Amygdala (tissue), 56 donors: ENCODE measurements at places on chromosomes 11 and 22.

DNA sequence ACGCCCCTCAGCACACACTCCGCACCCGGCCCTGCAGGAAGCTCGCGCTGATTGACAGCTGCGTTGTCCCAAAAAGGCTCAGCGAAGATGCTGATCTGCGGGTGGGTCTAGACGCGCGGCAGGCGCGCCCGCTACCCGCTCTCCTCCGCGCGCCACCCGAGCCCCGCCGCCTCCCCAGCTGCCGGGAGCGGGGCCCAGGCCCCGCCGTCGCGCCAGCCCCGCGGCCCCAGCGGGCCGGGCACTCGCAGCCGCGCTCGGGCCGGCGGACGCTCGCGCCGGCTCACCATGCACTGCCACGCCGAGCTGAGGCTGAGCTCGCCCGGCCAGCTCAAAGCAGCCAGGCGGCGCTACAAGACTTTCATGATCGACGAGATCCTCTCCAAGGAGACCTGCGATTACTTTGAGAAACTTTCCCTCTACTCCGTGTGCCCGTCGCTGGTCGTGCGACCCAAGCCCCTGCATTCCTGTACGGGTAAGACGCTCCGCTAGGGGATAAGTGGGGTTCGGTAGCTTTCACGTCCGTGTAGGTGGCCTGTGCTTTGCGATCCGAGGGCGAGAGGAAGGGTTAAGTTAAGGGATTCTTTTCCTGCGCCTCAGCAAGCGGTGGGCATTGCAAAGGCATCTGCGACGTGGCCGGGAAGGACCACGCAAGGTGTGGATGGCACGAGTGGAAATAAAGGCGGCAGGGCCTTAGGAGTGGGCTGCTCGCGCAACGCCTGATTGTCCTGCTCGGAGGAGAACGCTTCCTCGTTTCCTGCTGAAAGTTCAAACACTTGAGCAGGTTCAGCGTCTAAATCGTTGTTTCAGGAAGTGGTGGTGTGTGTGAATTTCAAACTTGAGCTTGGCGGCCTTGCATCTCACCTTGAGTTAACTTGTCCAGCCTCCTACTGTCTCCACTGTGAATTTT, at the start of gene BARX2:
TSS of gene BARX2 (plus strand) at position 98 of the 907 bp plus-strand sequence. CDS start at position 286, 188 bp downstream.
- no peak for DNase-seq

- DNase-seq, result no peak
Observed at GRCh38 chr11:108213784-108214183, 8.7 kb downstream of the NPAT start.

- no peak for DNase-seq
Observed at GRCh38 chr11:44600839-44601383, 35.4 kb downstream of the CD82 start.

- no peak for DNase-seq
Observed at GRCh38 chr22:49042877-49043859, 784.5 kb downstream of the BRD1 start.

- DNase-seq, result no peak
Observed at GRCh38 chr22:30004101-30004500, 76.2 kb upstream of the HORMAD2 start.

GRCh38 chr11:3955299-3955665, 99.8 kb downstream of the STIM1 start:
- no peak for DNase-seq

GRCh38 chr11:96307776-96308140, 35.2 kb downstream of the MAML2 start:
- DNase-seq, result no peak

- no peak for DNase-seq
Observed at GRCh38 chr11:60563553-60564235, 48.5 kb downstream of the MS4A13 start.

GRCh38 chr11:73266646-73267020, 5.5 kb upstream of the P2RY6 start:
- DNase-seq, result no peak

DNA sequence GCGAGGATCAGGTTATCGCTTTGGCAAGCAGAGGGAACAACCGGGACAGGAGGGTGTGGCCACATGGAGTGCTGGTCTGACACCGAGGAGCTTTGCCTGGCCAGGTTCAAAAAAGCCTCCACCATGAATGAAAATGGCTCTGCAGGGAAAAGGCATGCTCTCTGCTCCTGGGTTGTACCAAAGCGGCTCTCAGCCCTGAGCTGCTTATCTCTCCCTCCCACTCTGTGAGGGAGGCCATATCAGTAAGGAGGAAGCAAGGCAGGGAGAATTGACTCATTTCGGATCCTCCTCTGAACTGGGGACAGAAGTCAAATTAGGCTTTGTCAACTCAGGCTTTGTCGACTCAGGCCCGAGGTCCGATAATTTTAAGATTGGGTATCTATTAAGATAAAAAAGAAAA, 82.9 kb upstream of the CRTAM start:
- DNase-seq, result no peak

- no peak for DNase-seq
Observed at GRCh38 chr11:68749229-68750123, 1.8 kb downstream of the TESMIN start.

DNA sequence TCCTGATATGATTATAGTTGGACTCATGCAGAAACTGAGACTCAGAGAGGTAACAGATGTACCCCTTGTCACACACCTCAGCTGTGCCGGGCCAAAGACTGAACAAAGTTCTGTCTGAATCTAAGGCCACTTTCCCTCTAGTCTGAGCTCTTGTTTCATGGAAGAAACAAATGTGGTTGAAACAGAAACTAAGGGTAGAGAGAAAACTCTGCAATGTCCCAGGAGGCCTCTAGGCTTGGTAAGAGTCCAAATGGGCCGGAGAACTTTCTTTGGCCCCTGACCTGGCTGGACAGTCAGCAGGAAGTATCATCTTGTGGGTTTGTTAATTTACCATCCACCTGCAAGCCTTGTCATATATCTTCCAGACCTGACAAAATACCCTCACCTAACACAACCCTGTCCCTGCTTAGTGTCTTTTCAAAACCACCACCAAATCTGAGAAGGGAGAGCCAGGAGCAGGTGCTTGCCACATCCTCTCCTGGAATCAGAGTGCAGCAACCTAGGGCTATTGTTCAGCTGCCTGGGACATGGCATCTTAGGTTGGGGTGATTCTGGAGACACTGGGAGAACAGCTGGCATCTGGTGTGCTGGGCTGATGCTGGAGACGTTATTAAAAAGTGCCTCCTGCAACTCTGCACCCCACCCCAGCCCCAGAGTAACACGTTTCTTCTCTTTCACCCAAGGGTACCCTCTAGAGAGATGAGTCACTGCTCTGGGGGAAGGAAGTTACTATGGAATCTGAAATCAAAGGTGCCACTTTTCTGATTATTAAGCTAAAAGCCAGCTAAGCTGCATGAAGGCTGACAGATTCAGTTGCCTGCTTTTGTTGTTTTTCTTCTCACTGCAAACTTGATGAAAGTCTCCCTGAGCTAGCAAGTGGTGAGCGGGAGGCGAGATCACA, 126.3 kb upstream of the TIMP3 start:
- DNase-seq, result no peak

DNA sequence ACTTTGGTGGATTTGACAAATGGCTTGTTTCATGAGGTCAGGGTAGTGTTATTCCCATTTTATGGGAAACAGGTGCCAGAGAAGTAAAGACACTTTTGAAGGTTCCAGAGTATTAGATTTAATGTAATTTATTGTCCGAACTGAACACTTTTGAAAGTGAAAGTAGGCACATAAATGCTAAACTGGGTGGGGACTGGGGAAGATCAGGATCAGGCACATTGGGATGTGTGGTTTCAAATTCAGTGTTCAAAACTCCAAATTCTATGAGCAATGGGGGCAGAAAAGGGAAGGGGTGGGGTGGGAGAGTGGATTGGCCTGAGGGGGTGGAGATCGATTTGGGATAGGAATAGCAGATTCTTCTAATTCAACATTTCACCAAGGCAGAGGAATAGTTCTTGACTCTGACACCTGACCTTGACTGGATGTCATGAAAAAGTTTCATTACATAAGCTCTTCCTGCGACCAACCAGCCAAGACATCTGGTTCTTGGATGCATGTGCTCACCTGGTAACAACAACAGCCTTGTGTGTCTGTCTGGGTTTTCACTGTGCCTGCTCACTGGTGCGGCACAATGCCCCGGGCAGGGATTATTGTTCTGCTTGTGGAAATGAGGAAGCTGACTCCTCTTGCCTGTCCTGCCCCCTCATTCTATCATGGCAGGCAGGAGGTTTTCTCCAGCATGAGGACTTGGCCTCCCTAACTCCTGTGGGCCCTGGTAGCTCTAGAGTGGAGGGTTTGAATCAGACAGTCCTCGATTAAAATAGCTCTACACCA, 10.8 kb downstream of the PPFIBP2 start:
- no peak for DNase-seq

DNA sequence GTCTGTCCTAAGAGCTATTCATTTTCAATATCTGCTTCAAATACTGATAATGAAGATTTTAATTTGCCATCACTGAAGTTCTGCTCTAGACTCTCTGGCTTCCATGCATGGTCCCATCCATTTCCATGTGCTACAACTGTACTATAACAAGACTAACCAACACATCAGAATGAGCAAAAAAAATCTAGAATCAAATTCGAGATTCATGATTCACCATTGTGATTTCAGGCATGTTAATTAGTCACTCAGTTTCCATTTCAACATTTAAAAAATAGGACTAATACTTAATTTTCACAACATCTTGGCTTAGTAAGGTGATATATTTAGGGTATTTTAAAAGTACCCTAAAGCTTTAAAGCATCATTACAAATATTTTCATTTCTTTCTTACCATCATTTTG, 22.8 kb downstream of the PICALM start:
- no peak for DNase-seq

- DNase-seq, result no peak
Observed at GRCh38 chr11:11082646-11083045, 224.8 kb upstream of the ZBED5 start.

GRCh38 chr22:27718186-27719035, 83.1 kb downstream of the MN1 start:
- no peak for DNase-seq

GRCh38 chr11:113103932-113104690, 142.9 kb downstream of the NCAM1 start:
- no peak for DNase-seq

- DNase-seq, result no peak
Observed at GRCh38 chr11:108617055-108617454, 23.5 kb upstream of the EXPH5 start.

- DNase-seq, result no peak
Observed at GRCh38 chr11:47786373-47786772, 19.2 kb upstream of the FNBP4 start.

- no peak for DNase-seq
Observed at GRCh38 chr22:25765016-25765367, 23.0 kb downstream of the MYO18B start.

GRCh38 chr11:94325681-94326080, 21.3 kb downstream of the IZUMO1R start:
- DNase-seq, result no peak

DNA sequence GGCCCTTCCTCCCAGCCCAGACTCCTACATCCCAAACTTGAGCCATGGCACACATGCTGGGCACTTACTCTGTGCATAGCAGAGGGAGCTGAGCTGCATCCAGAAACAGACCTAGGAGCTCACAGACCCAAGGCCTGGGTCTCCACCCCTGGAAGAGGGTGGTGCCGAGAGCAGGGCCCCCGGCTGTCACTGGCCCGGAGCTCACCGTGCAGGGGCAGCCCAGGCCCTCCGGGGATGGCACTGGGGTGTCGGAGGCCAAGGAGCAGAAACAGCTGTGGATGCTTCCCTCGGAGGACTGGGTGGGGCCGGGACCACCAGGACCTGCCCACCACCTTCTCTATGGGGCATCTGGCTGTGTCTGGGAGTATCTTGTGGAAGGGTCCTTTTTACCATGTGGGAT, 4.3 kb upstream of the APOBEC3A start:
- no peak for DNase-seq

DNA sequence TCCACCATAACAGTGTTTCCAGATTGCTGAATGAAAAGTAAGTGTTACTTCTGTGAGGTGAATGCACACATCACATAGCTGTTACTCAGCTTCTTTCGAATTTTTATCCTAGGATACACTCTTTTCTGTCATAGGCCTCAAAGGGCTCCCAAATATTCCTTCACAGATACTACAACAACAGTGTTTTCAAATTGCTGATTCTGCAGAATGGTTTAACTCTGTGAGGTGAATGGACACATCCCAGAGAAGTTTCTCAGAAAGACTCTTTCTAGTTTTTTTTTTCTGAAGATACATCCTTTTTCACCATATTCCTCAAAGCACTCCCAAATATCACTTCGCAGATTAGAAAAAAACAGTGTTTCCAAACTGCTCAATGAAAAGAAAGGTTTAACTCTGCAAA, 221.1 kb downstream of the OR4A5 start:
- DNase-seq, result no peak

DNA sequence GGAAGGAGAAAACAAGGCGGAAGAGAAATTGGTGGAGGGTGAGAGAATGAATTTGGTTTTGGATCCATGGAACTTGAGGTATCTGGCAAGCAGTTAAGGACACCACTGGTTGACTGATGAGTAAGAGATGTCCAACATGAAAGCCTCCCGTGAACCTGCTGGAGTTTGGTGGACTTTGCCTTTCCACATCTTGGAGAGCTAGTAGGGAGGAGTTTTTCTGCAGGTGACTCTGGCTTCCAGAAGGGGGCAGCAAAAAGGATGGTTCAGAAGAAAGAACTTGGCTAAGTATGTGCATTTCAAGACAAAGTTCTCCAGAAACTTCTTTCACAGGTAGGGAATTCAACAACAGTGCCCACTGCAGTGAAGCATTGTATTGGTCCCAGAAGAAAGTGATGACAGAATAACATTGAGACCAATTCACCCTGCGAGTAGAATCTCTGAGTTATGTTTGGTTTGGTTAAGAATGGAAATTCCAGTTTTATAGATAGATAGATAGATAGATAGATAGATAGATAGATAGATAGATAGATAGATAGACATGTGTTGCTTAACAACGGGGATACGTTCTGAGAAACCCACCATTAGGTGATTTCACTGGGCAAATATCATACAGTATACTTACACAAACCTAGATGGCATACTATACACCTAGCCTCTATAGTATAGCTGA, 28.5 kb downstream of the DCDC1 start:
- DNase-seq, result no peak

- DNase-seq, result no peak
Observed at GRCh38 chr11:47003180-47003877, 66.8 kb downstream of the CSTPP1 start.

- DNase-seq, result no peak
Observed at GRCh38 chr22:45155050-45155840, 8.5 kb upstream of the NUP50 start.

DNA sequence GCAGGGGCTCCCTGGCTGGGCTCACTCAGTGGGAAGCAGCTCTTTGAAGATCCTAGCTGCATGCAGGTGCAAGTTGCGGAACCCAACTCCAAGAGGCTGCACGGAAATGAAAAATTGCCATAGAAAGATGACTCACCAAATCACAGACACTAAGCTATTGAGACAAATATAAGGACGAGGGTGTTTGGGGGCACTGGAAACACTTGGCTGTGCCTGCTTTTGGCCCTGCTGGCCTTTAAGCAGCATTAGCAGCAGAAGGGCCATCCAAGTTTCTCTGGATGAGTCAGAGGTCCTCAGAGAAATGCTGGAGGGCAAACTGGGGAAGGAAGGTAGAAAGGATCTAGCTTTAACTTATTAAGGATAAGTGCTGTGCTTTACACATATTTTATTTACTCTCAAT, 282.3 kb downstream of the KIRREL3 start:
- DNase-seq, result no peak

- no peak for DNase-seq
Observed at GRCh38 chr11:115506954-115507675, 2.9 kb upstream of the CADM1 start.

GRCh38 chr11:130651066-130651855, 202.8 kb downstream of the ADAMTS15 start:
- DNase-seq, result no peak
